ENCODE measurements at places on chromosomes 5 and 9.
A peak's percentile ranks its signal among the peaks of the same experiment; 100 is the strongest.

DNA sequence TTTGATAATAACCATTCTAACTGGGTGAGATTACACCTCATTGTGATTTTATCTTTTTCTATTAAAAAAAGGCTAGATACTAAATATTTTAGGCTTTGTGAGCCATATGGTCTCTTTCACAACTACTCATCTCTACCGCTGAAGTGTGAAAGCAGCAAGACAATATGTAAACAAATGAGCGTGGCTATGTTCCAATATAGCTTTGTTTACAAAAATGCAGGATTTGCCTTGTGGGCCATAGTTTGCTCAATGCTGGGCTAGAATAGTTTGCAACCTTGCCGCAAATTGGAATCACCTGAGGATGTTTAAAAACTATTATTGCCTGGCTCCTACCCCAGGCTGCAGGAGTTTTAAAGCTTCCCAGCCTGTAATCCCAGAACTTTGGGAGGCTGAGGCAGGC, 10.2 kb upstream of the GPR150 start:
- no peak overlapping the region for H3K4me3 ChIP-seq
- H3K4me1 ChIP-seq = no peaks in the 10 kb centered on the region
- H3K27ac ChIP-seq = no peak overlapping the region
- no peaks in the 10 kb centered on the region for H3K36me3 ChIP-seq
- DNase-seq = no peak
- H3K27me3 ChIP-seq = no peaks in the 10 kb centered on the region

DNA sequence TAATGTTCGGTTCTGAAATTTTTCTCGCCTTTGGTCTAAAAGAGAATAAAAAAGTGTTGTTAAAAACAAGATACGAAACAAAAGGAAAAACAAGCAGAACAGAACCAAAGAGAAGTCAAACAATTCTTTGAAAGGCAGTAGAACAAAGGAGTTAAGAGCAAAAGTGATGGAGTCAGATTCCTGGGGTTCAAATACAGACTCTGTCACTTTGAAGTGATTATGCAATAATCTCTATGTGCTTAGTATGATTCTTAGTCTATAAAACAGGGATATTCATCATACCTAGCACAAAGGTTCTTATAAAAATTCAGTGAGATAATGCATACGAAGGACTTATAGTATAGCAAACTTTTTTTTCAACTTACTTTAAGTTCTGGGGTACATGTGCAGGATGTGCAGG, 48.3 kb downstream of the C9 start:
- H3K27ac ChIP-seq = no peak overlapping the region
- no peak overlapping the region for H3K4me3 ChIP-seq
- H3K36me3 ChIP-seq = no peaks in the 10 kb centered on the region

DNA sequence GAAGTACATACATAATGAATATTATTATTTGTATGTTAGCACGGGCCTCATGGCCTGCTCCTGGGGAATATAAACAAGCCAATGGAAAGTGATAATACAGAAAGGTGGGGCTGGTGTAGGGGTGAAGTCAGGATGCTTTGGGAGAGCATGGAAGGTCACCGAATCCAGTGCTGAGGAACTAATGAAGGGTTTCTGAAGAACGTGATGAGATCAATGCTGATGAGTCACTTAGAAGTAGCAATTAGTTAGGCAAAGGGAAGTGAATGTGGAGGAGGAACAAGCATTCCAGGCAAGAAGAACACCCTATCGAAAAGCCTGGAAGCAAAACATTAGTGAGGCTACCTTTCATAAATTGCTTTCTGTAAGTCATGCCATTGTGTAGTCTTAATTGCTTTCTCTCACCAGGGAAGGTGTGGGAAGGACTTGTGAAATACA, 2.1 kb downstream of the ANXA1 start:
- no peaks in the 10 kb centered on the region for H3K27me3 ChIP-seq
- peak overlapping the region; percentile 32 for H3K27ac ChIP-seq
- peak overlapping the region; percentile 23 for H3K4me3 ChIP-seq

DNA sequence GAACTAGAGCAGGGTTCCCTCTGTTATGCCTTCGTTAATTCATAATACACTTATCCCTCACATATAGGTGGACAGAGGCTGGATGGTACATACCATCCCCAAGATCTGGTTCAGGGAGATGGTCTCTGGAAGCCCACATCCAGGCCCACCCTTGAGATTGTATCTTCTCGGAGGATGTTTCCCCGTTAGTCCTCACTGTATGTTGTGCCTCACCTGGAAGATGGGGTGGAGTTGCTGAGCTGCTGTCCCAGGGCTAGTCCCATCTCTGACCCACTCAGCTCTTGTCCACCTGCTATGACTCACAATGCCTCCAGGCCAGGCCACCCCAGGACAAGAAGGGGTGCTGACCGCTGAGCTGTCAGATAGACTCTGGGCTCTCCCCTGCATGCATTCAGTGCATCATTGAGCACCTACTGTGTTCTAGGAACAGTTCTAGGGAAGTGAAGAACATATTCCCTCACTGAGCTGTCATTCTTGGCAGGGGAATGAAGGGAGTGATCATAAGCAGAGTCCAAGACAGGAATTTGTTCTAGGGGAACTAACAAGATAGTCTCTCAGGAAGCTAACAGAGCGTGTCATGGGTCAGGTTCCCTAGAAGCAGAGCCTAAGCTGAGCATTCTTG, at the start of gene CBY3:
Gene CBY3 (minus strand): TSS at position 255 of the 622 bp plus-strand sequence. CDS start 116 bp downstream, at position 139.
- no peak for DNase-seq
- peaks cover 15% of the 10 kb centered on the region for H3K4me1 ChIP-seq
- H3K4me3 ChIP-seq = no peak within 1 kb of the TSS

All from colonic mucosa (tissue), 4 donors.